Caco-2 (cell line): ENCODE measurements at places on chromosomes 3 and 15.

DNA sequence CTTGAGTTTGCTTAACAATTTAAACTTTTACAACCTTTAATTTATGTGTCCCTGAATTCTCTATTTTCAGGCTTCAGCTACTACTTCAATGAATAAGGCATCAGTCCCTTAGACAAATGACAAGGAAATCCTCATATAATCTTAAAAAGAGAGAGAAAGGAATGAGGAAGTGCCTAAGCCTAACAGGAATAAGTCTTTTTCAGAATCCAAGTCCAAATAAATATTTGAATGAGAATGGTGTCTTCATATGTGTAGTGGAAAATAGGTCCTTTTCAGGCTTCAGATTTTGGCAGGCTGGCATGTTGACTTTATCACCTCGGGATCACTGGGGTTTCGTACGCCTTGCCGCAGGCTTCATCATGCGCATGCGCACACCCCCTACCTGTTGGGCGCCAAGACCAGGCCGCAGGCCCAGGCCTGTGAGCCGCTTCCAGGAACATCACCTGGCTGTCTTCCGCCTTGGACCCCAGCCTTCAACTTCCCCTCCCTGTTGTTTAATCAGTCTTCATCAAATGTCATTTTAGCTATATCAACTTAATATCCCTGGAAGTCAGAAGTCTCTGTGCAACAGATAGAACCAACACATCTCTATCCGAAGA is 334.5 kb downstream of the SOX2 start:
- DNase-seq = no peak

DNA sequence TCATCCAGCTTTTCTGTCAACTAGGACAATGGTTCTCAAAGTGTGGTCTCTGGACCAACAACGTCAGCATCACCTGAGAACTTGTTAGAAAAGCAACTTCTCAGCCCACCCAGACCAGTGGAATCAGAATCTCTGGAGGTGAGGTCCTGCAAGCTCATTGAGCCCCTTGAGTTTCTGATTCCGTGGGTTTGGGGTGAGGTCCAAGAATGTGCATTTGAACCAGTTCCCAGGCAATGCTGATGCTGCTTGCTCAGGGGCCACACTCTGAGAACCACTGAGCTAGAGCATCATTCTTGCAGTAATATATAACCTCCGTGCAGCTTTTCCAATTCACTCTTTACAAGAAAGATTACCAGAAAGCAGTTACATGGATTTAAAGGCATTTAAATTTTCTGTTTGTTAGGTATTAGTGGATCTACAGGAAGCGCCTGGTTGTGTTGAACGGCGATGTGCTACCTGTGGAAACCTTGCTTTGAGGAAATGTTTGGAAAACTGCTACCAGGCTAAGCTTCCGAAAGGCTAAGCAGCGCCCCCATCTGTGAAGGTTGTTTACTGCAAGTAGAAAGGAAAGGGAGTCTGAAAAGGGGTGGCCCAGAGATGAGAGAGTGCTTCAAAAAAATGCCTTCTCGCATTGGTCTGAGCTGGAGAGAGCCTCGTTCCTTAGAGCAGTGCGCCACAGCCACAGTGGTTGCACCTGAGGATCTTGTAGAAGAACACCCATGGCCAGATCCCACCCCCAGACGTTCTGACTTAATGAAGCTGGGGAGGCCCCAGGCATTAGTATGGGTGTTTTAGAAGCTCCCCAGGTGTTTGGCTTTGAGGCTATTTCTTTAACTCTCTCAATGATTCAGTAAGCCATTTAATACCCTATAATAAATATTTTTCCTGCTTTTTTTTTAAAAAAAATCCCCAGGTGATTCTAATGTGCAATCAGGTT is 50.0 kb downstream of the RLBP1 start:
- DNase-seq = peak; percentile 79

DNA sequence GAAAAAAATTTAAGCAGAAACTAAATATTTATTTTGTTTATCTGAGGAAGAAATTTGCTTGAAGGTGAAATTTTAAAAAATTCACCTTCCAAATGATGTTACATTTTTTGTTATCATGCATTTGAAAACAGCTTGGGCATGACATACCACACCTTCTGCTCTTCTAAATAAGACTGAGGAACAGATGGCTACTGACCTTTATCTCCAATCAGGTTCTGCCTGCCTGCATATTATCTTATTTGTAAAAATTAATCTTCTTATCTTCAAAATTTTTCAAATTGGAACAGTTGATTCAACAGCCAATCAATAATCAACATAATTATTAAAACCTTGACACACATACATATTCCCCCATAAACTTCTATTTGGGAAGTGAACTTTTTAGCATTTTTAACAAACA is 641.8 kb upstream of the ZNF385D start:
- no peak for DNase-seq

DNA sequence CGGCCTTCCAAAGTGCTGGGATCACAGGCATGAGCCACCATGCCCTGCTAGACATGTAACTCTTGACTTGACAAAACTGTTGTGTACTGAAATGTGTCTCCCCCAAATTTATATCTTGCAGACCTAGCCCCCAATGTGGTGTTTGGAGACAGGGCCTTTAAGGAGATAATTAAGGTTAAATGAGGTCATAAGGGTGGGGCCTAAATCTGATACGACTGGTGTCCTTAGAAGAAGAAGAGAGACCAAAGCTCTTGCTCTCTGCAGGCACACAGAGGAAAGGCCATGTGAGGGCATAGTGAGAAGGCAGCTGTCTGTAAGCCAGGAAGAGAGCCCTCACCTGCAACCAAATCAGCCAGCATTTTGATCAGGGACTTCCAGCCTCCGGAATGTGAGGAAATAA is 361.3 kb downstream of the SV2B start:
- no peak for DNase-seq

- no peak for DNase-seq
Measured at GRCh38 chr3:4478261-4478660, 11.2 kb upstream of the SUMF1 start.

GRCh38 chr3:188106454-188106853 is 47.5 kb upstream of the LPP start:
- no peak for DNase-seq

DNA sequence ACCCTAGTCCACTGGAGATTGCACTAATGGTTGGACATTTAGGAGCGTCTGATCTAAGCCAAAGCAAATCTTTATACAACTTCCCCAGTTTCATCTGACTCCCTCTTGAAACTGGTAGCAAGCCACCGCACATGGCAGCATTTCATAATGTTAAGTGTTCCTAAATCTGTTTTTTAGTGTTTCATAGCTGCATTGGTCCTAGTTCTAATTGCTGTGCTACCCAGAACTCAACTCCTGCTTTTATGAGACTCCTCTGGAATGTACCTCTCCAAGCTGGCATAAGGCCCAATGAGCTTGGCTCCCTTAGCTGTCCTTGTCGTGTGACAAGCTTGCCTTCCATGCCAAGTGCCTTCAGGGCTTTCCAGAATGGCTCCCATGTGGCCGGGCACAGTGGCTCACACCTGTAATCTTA is 65.3 kb upstream of the FLNB start:
- no peak for DNase-seq
